ENCODE measurements at places on chromosomes 11 and 22.

DNA sequence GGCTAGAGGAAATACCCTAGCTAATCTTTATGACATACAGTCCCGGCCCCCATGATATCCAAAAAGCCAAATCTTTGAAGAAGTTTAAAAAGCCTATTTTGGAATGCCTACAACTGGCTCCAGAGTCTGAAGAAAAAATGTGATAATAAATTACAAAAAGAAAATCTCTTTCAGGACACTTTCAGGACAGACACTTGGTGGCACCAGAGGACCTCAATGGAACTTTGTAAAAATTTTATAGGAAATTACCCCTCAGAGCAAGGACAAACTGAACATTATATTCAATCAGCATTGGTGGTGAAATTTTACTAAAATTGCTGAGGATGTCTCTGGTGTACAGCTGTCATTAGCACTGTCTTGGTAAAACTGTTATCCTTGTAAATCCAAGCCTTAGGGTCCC lies 81.0 kb downstream of the CCDC73 start:
- H3K27me3 ChIP-seq: no peaks in the 10 kb centered on the region
- no peaks in the 10 kb centered on the region for H3K36me3 ChIP-seq
- no peaks in the 10 kb centered on the region for H3K4me1 ChIP-seq
- no peak overlapping the region for H3K4me3 ChIP-seq
- H3K27ac ChIP-seq: no peak overlapping the region

DNA sequence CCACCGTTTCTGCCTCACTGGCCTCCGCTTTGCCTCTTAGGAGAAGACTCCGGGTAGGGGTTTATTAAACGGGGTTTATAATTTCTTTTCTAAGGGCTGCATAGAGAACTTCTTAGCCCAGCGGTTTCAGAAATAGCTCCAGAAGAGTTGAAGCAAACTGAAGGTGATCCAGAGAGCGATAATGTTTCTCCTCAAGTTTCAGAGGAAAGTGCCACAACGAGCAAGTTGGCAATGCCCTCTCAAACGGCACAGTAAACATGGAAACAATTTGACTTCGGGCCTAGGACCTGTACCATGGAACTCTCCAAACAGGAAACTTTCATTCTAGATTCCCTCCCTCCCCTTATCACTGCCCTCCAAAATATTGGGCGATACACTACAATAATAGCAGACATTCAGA lies 1.0 kb downstream of the ADSL start:
- no peak for DNase-seq
- peaks cover 52% of the 10 kb centered on the region for H3K4me1 ChIP-seq
- peaks cover 5% of the 10 kb centered on the region for H3K36me3 ChIP-seq
- H3K27me3 ChIP-seq: no peaks in the 10 kb centered on the region
- H3K27ac ChIP-seq: peak overlapping the region; percentile 81

DNA sequence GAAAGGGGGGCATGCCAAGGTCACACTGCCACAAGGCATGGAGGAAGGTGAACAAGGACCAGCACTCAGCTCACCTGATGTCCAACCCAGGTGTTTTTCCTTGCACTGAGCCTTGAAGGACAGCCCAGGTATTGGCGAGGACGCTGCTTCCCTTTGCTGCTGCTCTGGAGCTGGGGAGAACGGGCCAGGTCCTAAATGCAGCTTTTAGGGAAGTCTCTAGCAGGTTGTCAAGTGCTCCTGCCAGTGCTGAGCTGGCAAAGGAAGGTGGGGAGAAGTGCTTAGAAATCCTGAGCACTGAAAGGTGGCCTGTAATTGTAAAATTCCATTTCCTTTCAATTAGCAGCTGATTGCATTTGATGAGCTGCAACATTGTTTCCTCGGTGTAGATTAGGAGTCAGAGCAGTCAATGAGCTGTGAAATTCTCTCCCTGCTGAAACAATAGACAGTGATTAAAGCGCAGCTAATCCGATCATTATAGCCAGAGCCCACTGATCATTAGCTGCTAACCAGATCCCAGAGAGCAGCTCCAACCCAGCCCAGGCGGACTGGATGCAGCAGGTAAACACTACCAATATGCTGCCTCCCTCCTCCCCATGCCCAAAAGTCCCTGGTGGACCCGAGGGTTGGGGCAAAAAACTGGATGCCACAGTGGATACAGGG lies 507.6 kb downstream of the INSC start:
- H3K27me3 ChIP-seq: no peaks in the 10 kb centered on the region
- no peak for DNase-seq
- no peak overlapping the region for H3K27ac ChIP-seq

DNA sequence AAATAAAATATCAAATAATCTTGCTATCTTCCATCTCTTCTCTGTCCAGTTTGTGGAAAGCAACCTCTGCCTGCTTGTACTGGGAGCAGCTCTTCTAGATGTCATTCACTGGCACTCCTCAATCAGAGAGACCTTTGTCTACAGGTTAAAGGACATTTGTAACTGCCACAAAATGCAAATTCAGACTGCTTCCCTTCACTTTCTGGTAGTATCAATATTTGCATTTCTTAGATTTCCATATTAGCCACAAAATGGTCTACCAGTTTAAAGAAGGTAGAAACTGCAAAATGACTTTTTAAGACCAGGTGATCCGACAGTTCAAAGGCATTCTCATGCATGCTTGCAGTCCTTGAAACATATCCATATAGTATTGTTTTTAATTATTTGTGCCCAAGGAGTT lies 51.7 kb upstream of the RCN1 start:
- H3K4me3 ChIP-seq: no peak overlapping the region
- no peaks in the 10 kb centered on the region for H3K4me1 ChIP-seq
- DNase-seq: no peak
- no peaks in the 10 kb centered on the region for H3K27me3 ChIP-seq
- H3K27ac ChIP-seq: no peak overlapping the region

DNA sequence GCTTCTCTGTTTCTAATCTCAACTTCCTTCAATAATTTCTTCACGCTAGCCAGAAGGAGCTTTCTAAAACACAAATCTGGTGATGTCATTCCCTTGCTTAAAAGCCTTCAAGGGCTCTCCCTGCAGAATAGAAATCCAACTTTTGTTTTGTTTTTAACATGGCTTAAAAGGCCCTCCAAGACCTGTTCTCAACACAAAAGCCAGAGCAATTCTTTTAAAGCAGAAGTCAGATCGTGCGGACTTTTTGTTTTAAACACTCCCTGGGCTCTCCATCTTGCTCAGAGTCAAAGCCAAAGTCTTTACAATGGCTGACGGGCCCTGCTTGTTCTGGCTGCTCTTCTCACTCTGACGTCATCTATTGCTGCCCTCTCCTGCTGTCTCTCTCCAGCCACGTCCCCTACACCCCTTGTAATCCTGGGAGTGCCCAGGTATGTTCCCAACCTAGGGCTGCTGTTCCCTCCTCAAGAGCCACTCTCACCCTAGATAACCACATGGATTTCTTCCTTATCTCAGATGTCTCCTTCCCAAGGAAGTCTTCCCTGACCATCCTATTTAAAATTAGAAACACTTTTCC lies 22.5 kb downstream of the TECTA start:
- H3K4me3 ChIP-seq: no peak overlapping the region
- DNase-seq: no peak
- no peaks in the 10 kb centered on the region for H3K4me1 ChIP-seq
- no peaks in the 10 kb centered on the region for H3K27me3 ChIP-seq
- no peak overlapping the region for H3K27ac ChIP-seq
- no peaks in the 10 kb centered on the region for H3K36me3 ChIP-seq
